Spinal cord (tissue), 10 donors: ENCODE measurements at places on chromosomes 6 and 20. TPM values are rescaled to one million over a fixed set of nuclear protein-coding genes. Genes with fewer than 3 reads are reported as not detected.
A peak's percentile ranks its signal among the peaks of the same experiment; 100 is the strongest.

DNA sequence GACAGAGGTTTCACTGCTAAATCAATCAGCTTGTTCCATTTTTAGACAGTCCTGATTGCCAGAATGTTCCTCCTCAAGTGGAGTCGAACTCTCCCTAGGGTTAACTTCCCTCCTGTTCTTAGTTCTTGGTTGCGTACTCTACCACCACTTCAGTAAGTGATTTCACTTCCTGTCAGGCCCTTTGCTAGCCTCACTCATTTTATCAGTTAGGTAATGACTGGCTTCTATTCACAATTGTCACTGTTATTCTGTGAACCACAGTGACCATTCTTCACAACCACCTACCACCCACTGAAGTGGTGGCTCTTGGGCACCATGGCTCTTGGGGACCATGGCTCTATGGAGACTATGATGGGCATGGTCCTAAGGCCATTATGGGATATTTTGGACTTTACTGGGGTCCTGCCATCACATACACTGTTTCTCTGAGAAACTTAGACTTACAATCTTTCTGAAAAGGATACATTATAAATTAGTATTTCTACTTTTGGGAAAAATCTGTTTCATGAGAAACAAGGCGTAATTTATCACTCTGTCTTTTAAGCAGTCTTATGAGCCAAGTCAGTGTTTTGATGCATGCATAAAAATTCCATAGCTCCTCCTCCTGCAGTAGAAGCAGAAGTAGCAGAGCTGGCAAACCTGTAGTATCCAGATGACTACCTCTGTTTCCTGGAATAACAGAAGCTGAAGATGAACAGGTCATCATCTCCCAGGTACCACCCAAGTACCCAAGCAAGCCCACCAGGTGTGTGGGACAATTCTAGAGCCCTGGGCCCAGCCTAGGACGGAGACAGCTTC lies 66.3 kb downstream of the ATXN1 start:
- H3K27ac ChIP-seq: no peak overlapping the region
- H3K27me3 ChIP-seq: no peaks in the 10 kb centered on the region
- DNase-seq: no peak
- peaks cover 1% of the 10 kb centered on the region for H3K4me1 ChIP-seq

Gene NNAT
- total RNA-seq: 1,965 TPM

- no peaks in the 10 kb centered on the region for H3K4me1 ChIP-seq
- H3K27me3 ChIP-seq: no peaks in the 10 kb centered on the region
- H3K27ac ChIP-seq: no peak overlapping the region
- no peaks in the 10 kb centered on the region for H3K36me3 ChIP-seq
- DNase-seq: no peak
Measured at GRCh38 chr6:157376706-157377230, 4.2 kb upstream of the ZDHHC14 start.

GRCh38 chr6:111573892-111574797 lies 31.5 kb downstream of the TRAF3IP2 start:
- DNase-seq: no peak
- H3K36me3 ChIP-seq: peaks cover 13% of the 10 kb centered on the region
- H3K27me3 ChIP-seq: no peaks in the 10 kb centered on the region
- H3K27ac ChIP-seq: peak overlapping the region; percentile 88
- H3K4me1 ChIP-seq: peaks cover 23% of the 10 kb centered on the region

Gene MOXD1
- 12.5 TPM for total RNA-seq

DNA sequence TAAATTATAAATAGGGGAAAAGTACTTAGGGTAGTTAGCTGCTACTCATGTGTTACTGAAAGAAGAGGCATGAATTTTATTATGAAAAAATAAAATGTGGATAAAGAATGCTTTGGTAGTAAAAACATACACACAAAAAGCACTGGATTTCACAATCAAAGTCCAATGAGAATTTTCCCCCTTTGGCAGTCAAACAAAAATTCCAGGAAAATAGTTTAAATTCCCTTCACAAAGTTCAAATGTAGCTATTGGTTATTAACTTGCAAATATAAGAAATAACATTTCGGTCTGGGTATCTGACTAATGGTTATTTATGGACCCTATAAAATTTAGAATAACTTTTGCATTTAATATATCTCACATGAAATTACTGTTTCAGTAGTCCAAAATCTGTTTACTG lies 210.4 kb downstream of the FOXC1 start:
- no peak overlapping the region for H3K4me3 ChIP-seq
- no peaks in the 10 kb centered on the region for H3K36me3 ChIP-seq
- peaks cover 12% of the 10 kb centered on the region for H3K27me3 ChIP-seq
- H3K4me1 ChIP-seq: no peaks in the 10 kb centered on the region
- no peak for DNase-seq

DNA sequence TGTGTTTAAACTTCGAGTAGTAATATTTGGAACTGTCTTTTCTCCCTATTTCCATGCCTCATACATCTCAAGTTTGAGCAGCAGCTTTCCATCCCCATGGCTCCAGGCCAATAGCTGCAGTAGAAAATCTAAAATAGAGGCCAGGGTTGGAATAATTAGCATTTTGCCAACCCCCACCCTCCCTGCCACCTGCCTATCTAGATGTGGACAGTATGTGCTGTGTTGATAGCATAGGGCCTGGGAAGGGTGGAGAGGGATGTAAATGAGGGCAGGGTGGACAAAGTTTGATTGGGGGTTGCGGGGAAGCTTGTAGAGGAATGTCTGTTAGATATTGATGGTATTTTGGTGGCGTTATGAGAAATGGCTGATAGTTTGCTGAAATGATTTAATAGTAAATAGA lies 5.6 kb downstream of the TOP1 start:
- H3K4me1 ChIP-seq: peaks cover 4% of the 10 kb centered on the region
- no peaks in the 10 kb centered on the region for H3K36me3 ChIP-seq
- H3K27ac ChIP-seq: no peak overlapping the region
- no peaks in the 10 kb centered on the region for H3K27me3 ChIP-seq

Gene GPLD1
- total RNA-seq: 7.7 TPM

- no peaks in the 10 kb centered on the region for H3K27me3 ChIP-seq
- no peak for DNase-seq
- no peak overlapping the region for H3K27ac ChIP-seq
- no peaks in the 10 kb centered on the region for H3K4me1 ChIP-seq
- no peak overlapping the region for H3K4me3 ChIP-seq
Measured at GRCh38 chr6:141783585-141783984, 349.1 kb upstream of the GJE1 start.

DNA sequence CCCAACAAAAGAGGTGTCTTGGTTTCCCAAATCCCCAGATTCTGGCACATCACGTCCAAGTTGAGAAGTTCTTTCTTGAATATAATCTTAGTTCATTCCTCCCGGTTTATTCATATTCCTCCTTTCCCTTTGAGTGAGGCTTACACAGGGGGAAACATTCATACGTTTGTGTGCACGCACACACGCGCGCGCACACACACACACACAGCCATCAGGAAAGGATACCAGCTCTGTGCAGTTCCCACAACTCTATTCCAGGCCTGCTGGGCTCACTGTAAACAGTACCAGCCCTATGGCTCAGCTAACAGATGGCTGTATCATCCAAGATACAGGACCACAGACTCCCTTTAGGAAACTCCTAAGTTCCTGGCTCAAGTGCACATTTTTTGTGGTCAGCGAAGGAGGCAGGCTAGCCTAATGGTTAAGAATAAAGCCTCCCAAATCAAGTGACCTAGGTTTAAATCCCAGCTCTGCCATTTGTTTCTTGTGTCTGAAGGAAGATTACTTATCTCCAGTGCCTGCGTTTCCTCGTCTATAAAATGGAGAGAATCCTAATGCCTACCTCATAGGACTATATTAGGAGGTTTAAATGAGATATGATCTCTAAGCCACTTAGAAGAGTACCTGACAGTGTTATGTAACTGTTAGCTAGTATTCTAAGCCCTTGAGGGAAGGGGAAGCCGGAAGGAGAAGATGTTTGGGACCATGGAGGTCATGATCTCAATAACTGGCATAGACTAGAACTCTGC lies 3.7 kb upstream of the TAF8 start:
- H3K27me3 ChIP-seq: peaks cover 14% of the 10 kb centered on the region
- peaks cover 49% of the 10 kb centered on the region for H3K4me1 ChIP-seq
- no peak for DNase-seq
- peaks cover 2% of the 10 kb centered on the region for H3K36me3 ChIP-seq
- no peak overlapping the region for H3K27ac ChIP-seq

DNA sequence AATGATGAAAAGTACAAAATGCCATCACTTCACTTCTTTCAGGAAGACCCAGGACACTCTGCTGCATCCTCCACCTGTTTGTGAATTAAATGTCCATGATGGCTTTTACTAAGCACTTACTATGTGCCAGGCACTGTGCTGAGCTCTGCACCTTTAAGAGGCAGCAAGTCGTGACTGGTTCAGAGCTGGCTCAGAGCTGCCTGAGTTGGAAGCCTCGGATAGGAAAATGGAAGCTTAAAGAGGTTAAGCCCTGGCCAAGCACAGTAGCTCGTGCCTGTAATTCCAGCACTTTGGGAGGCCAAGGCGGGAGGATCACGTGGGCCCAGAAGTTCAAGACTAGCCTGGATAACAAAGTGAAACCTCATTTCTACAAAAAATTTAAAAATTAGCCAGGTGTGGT lies 95.6 kb downstream of the SNX5 start:
- DNase-seq: no peak
- H3K4me3 ChIP-seq: no peak overlapping the region
